HuH-7 (cell line): ENCODE measurements at places on chromosomes 11 and 22.

DNA sequence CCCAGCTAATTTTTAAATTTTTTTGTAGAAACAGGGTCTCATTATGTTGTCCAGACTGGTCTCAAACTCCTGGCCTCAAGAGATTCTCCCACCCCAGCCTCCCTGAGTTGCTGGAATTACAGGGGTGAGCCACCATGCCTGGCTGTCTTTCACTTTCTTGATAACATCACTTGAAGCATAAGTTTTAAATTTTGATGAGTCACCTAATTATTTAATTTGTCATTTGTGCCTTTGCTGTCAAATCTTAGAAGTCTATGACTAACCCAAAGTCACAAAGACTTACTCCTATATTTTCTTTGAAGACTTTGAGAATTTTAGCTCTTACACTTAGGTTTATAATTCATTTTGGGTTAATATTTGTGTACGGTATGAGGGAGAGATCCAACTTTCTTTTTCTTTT lies 14.5 kb upstream of the MSANTD2 start:
- no peak for DNase-seq

DNA sequence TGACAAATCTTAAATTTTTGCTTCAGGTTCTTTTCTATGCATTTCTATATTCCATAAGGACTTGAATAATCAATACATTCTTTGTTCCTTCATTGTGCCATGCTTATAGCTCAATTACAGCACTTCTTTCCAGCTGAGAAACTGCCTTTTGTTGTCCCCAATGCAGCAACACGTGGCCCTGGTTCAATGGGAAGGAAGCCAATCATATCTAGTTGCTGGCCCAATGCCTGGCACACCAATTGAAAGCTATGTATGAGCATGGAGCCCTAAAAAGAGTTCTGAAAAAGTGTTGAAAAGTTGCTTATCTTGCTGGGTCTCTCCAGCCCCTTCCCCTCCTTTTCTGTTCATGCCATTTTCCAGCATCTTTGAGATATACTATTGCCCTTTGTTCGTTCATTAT lies 448.0 kb upstream of the FAT3 start:
- DNase-seq, result no peak

DNA sequence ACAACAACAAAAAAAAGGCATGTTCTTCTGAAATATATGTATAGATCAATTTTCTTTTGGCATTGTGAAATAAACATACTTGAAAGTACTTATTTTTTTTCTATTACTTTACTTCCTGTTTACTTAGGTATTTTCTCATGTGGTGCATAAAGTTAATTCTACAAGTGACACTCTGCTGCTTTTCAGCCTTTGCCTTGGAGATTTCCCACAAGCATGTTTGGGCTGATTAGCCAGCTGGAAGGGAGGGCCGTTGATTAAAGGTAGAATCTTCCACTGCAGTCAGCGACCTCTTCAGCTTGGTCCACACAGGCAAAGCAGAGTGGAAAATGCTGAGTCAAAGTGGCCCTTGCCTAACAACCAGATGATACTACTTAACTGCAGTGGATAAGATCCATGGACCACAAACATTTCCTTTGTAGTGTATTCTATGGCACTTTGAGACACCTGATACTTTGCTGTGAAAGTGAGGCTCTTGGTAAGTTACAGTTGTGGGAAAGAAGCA lies 176.0 kb downstream of the ARHGAP42 start:
- DNase-seq, result peak; percentile 7

- DNase-seq, result no peak
These were observed 198.5 kb upstream of the MTNR1B start for GRCh38 chr11:92770981-92771380.

DNA sequence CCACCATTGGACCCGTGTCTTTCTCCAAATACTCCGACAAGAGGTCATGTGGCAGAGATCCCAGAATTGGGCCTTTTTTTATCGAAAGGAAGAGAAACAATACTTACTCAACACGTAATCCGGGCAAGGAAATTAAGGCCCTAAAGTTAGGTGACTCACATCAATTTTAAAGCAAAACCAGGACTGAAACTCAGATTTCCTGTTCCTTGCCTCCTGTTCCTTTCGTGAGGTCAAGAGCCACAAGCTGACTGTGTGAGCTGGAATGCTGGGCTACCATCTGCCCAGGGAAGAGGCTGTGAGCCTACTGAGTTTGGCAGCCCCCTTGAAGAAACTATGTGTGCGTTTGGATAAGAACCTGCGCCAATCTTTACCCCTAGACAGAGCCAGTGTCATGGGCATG lies 27.1 kb upstream of the MRGPRX2 start:
- DNase-seq, result no peak

- no peak for DNase-seq
These were observed 107.1 kb upstream of the DDI1 start for GRCh38 chr11:103929170-103929903.

GRCh38 chr11:65919573-65920371 lies 546 bp downstream of the DRAP1 start:
- no peak for DNase-seq

DNA sequence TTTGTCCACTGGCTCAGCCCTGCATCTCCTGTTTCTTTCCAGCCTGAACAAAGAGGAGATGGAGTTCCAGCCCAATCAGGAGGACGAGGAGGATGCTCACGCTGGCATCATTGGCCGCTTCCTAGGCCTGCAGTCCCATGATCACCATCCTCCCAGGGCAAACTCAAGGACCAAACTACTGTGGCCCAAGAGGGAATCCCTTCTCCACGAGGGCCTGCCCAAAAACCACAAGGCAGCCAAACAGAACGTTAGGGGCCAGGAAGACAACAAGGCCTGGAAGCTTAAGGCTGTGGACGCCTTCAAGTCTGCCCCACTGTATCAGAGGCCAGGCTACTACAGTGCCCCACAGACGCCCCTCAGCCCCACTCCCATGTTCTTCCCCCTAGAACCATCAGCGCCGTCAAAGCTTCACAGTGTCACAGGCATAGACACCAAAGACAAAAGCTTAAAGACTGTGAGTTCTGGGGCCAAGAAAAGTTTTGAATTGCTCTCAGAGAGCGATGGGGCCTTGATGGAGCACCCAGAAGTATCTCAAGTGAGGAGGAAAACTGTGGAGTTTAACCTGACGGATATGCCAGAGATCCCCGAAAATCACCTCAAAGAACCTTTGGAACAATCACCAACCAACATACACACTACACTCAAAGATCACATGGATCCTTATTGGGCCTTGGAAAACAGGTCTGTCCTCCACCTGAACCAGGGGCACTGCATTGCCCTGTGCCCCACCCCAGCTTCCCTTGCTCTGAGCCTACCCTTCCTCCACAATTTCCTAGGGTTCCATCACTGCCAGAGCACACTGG lies 5.0 kb downstream of the FTH1 start:
- DNase-seq, result no peak

DNA sequence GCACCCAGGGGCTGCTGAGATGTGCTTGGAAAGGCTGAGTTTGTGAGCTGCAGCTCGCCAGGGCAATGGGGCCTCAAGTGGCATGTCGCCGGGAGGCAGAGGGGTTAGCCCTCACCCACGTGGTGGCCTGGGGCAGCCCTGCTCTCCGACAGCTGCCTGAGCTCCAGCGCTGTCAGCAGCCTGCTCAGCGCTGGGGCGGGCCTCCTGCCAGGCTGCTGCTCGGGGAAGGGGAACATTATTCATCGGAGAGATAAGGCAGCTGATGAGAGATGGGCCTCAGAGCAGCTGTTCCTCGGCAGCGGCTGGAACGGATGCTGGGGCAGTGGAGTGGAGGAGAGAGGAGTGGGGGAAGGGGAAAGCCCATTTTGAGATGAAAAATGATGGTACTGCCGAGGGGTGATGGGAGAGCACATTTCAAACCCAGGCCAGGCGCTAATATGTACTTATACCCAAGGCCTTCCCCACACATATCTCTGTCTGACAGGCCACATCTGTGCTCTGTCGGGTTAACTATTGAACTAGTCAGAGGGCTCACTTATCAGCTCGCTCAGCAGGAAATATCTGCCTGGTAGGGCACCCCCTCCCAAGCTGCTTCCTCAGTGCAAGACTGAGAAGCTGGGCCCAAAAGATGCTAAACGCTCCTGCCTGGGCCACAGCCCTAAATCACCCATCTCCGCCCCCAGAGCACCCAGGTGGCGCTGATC lies 79.5 kb downstream of the TIMP3 start:
- DNase-seq, result no peak

DNA sequence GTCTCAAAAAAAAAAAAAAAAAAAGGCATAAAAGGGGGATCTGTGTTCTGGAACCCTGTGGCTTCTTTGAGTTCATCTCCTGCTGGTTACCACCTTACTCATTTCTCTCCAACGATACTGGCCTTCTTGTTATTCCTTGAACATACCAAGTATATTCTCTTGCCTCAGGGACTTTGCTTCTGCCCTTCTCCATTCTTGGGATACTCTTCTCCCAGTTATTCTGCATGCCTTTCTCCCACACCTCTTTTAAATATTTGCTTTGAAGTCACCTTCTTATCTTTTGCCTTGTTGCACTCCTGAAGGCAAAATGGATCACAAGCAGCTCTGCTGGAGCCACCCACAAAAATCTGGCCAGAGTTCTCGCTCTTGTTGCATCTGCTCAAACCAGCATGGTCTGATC lies 76.0 kb upstream of the RRM1 start:
- DNase-seq, result no peak

DNA sequence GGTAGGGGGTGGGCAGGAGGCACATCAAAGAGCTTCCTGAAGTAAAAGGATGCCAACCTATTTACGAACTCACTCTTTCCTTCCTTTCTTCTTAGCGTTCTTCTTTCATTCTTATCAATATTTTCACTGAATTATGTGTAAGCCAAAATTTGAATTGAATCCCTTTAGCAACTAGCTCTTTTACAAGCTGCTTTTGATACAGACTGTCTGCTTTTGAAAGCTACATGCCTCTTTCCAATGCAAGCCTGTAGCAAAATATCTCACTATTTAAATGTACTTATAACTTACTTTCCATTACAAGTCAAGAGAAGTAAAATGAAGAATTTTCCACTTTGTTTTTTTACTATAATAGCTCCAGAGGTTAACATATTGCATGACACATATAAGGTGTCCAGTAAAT lies 186.6 kb downstream of the NXPE2 start:
- no peak for DNase-seq

GRCh38 chr11:67503119-67504004 lies 1.8 kb downstream of the PITPNM1 start:
- no peak for DNase-seq

DNA sequence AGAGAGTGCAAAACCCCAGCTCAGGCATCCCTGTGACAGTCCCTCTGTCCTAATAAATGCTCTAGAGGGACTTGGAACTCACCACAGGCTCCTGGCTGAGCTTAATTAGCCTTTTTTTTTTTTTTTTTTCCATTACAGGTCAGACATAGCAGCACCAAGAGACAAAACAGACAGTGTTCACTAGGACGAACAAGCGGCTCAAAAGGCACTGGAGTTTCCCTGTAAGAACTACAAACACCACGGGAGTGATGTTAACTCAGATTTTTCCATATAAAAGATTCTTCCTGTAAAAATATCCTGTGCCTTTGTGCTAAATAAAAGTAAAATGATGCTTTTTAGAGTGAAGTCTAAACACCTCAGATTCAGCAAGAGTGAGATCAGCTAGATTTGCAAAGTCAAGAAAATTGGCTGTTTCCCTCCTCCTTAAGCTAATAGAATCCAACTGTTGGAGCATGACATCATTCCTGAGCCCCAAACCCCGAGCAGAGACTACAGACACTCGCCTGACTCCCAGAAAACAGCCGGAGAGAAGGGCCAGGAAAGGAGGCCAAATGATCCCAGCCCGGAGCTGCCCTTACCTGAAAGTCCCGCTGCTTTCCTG lies 101.0 kb upstream of the AKIP1 start:
- no peak for DNase-seq

DNA sequence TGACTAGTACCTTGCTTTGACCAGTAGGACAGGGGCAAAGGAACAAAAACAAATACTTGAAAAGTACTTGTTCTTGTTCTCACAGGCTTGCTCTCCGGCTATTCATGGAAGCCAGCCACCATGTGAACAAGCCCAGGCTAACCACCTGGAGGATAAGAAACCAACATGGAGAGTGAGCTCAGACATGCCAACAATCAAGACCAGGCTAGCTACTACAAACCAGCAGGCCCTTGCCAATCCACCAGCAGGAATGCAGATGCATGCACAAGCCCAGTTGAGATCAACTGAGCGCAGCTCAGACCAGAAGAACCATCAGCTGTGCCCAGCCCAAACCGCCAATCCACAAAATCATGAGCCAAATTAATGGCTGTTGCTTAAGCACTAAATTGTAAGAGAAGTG lies 180.1 kb upstream of the ISX start:
- no peak for DNase-seq

GRCh38 chr11:3156282-3156660 lies 8.8 kb downstream of the OSBPL5 start:
- DNase-seq, result no peak

DNA sequence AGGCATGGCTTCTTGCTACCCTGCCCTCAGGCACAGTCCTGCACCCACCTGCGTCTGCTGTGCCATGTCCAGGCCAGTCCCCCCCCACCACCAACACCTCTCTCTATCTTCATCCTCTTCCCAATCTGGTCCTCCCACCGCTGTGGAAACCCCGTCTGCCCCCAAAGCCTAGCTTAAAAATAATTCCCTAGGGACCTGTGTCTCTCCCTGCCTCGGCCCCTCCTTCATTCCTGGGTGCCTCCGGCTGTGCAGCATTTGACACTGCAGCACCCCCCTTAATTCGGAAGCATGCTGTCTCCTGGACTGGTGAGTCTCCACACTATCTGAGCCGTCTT lies 2.5 kb upstream of the ASCL2 start:
- DNase-seq, result no peak
